ENCODE measurements at places on chromosomes 5 and 9.

DNA sequence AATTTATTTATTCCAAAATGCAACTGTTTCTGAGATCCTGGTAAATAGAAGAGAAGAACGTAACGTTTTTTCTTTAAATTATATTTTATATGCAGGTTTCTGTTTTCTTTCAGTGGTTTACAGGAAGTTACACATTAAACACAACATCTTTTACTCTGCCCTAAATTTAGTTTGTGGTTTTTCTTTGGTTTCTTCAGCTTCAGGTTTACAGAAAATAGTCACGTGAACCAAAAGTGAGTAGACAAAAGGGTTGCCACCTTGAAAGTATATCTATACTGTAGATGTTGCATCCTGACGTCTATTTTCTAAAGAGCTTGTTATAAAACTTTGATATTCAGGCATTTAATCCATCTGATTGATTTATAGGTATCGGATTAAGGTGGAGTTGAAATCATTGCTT is 1236.6 kb downstream of the MAT2B start:
- no peak for DNase-seq

GRCh38 chr9:98074115-98074990 is 17.8 kb downstream of the NANS start:
- no peak for DNase-seq

DNA sequence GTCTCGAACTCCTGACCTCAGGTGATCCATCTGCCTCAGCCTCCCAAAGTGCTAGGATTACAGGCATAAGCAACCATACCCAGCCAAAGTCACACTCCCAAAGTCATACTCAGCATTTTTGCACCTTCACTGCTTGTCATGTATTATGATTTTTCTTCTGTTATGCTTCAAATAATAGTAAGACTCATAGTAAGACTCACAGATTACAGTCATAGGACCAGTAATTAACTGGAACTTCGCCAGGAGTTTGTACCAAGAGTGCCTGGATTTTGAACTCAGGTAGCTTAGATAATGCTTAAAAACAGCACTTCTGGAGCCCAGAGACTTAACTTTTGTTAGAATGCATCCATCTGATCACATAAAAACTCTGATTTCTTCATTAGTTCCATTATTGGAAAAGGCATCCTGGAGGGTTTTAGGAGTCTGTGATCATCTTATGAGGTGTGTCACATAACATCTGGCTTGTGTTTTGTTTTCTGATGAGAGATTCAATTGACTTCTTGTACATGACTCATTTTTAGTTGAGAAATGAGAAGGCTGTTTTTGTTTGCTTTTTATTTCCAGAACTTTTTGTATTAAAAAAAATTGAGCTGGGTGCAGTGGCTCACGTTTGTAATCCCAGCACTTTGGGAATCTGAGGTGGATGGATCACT is 131.5 kb downstream of the ADAMTS19 start:
- DNase-seq, result no peak

GRCh38 chr9:92706218-92706940 is 36.4 kb upstream of the IPPK start:
- DNase-seq, result no peak

GRCh38 chr5:151970885-151971284 is 46.2 kb upstream of the GLRA1 start:
- no peak for DNase-seq

- DNase-seq, result no peak
These were observed 129.3 kb upstream of the SLC44A1 start for GRCh38 chr9:105114964-105115728.

DNA sequence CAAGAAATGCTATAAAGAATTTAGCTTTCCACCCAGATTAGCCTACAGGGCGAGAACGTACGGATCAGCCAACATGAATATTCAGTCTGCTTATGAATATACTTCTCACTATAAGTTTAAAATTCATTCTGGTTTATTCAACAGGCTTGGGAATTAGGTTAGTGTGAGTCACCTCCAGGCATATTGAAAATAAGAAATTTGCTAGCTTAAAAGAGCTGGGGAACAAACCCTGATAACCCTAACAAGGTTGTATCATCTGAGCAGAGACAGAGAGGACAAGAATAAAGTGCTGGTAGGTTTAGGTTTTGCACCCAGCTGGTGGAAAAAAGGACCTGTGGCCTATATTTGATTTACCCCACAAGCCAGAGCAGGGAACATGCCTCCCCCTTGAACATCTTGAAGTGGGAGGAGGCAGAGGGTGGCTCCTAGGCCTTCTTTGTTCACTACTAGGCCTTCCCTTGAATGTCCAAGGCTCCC is 12.3 kb downstream of the FNBP1 start:
- DNase-seq, result no peak

DNA sequence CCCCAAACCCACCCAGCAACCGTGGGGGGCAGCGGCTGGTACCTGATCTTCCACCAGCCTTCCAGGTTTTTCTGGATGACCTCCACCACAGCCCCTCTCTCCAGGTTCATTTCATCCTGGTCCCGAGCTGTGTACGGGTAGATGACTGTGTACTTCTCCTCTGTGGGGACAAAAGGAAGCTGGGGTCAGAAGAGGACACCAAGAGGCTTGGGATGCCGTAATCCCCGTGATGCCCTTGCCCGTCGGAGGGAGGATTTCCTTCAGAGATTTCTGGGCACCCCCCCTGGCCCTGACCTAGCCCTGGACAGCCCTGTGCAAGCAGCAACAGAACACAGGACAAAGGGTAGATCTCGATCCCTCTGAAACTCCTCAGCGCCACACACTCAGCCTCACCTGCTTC is 70.3 kb upstream of the UBTD2 start:
- no peak for DNase-seq

All from smooth muscle cell of the brain vasculature (primary cell).